ENCODE measurements at places on chromosomes 6 and 20. TPM values are rescaled to one million over a fixed set of nuclear protein-coding genes. Genes with fewer than 3 reads are reported as not detected.
A peak's percentile ranks its signal among the peaks of the same experiment; 100 is the strongest.

DNA sequence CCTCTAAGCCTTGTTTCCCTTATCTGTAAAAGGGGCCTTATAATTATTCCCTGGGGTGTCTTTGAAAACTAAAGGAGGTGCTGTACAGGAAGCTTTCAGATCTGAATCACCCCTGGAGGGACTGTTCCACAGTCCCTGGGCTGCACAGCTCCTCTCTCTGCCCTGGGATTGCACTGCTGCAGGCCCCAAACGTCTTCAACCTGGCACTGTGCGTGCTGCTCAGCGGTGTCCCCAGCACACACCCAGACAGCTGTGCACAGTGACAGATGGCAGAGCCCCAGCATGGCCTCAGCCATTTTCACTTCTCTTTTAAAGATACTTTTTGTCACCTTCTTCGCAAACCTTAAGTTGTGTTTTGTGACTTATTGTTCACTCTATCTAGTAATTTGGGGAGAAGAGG lies 50.7 kb upstream of the INSM1 start:
- DNase-seq: no peak

The SIRPA gene
- total RNA-seq: 42.1 TPM

DNA sequence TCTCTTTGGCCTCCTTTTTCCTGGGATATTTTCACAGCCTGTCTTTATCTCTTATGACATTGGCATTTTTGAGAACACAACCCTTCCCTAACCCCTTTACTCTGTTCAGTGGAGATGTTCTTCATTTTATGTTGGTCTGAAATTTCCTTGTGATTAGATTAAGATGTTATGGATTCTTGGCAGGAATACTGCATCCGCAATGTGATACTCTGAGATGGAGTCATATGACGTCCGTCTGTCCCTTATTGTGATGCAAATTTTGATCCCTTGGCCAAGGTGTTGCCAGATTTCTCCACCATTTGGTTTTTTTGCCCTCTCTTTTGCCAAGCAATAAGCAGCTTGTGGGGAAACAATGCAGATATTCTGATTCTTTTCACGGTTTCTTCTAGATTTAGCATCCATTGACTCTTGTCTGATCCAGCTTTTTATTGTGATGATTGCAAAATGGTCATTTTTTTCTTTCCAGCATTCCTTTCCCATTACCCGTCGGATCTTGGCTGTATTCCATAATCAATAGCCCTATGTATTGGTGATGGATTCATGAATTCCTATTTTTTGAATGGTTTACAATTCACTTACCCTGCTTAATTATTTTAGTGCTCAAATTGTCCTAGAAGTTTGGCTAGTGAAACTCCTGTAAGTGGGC lies 85.1 kb downstream of the NCOA3 start:
- DNase-seq: no peak

The SAMD5 gene
- 1.2 TPM for total RNA-seq

- no peak for DNase-seq
These were observed 4.5 kb upstream of the VSTM2L start for GRCh38 chr20:37898233-37899104.

The ME1 gene
- 12.8 TPM for total RNA-seq

GRCh38 chr6:38459291-38459690 lies 180.4 kb downstream of the BTBD9 start:
- no peak for DNase-seq

- no peak for DNase-seq
These were observed 764 bp upstream of the SNAP25 start for GRCh38 chr20:10217721-10218410.

The VSTM2L gene
- total RNA-seq: 6.4 TPM

DNA sequence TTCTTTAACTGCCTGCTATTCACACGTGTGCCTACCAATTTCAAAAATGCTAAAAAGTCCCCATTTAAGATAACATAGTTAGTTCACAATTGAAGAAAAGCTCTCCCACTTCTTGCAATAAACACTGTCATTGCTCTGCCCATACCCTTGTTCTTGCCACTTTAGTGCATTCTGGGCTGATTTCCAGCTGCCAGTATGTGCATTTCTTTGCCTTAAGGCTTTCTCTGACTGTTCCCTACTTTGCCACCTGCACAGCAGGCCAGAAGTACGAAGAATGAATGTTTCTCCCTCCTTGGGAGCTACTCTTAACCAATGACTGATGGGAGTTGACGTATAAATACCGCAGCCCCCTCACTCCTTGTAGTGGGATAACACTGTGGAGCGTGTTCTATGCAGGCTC lies 16.0 kb upstream of the ATRN start:
- no peak for DNase-seq

DNA sequence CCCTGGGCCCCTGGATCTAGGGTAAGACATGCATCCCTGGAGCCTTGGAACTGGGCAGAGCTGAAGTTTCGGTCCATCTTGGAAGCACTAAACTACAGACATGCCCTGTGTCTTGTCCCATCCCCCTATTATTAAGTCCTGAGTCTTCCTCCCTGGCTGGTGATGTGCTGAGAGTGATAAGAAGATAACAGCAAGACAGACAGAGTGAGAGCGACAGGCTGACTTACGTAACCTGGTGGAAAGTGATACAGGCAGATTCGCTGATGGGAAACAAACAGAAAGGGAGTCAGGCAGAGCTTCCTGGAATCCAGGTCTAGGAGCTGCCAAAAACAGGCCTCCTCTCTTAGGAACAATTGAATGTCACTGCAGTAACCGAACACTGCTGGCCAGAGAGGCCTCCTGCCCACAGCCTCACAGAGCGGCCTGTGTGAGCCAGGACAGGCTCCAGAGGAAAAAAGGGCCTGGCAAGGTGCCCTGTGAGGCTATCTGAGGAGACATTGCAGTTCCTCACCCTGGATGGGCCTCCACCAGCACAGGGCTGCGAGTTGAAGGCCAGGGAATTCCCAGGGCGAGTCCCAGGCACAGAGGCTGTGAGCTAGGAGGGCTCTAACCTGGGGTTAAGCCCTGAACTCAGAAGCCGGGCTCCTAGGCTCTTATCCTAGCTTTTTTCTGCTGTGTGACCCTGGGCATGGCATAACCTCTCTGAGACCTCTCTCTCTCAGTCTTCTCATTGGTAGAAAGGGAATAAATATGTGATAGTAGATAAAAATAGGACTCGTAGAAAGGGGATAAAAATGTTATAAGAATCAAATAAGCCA lies 34.2 kb upstream of the B4GALT5 start:
- DNase-seq: peak; percentile 97

The HLA-G gene
- total RNA-seq: not detected
